ENCODE measurements at places on chromosomes 11 and 22. TPM values are rescaled to one million over a fixed set of nuclear protein-coding genes. Genes with fewer than 3 reads are reported as not detected.

- peak; percentile 67 for DNase-seq
Observed at GRCh38 chr22:39130892-39131855, 21.3 kb downstream of the CBX7 start.

BANF1 gene
- total RNA-seq: 115 TPM

KDELR3 gene
- total RNA-seq: 14.5 TPM

SLC22A9 gene
- total RNA-seq: not detected

SLC35C1 gene
- 13.6 TPM for total RNA-seq

GRCh38 chr11:8296038-8296649 lies 32.5 kb upstream of the LMO1 start:
- no peak for DNase-seq

DNA sequence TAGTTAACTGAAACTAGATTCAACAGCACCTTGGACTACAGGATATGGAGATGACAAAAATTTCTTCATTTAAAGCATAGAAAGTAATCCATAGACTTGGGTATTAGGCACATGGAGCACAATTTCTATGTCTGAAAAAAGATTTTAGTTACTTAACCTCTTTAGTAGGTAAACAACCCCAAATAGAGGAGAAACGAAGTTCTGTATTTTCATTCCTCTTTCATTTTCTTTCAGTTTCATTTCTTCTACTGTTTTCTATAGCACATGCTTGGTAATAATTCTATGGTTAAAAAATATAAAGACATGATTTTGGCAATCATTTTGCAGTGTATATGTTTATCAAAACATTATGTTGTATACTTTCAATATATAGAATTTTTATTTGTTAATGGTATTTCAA lies 99.5 kb downstream of the CASP12 start:
- no peak for DNase-seq

DNA sequence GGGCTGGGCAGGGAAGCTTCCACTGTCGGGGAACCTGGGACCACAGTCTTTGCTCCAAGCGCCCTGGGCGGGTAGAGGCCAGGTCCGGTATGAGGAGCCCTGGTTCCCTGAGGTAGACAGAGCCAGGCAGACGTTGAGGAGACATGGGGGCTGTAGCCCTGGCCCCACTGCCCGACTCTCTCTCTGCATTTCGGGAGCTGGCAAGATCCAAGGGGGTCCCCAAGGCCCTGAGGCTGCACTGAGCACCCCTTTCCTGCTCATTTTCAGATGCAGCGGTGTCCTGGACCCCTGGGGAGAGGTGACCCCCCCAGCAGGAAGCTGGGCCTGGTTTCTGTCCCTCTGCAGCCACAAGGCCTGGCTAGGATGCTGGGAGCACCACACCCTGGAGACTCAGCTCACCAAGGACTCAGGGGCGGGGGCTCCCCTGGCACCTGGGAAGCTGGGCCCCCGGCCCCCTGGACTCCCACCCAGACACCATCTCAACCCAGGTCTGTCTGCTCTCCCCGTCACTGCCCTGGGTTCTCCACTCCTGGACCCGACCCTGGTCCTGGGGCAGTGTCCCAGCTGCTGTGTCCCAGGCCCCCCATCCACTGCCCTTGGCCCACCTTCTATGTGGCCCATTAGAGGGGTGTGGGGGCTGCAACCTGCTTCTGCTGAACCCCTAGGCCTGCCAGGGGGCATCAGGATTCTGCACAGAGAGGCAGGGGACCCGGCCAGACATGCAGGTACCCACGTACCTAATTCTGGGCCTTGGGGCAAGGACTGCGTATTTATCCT lies 15.0 kb upstream of the MUC6 start:
- peak; percentile 66 for DNase-seq

DNA sequence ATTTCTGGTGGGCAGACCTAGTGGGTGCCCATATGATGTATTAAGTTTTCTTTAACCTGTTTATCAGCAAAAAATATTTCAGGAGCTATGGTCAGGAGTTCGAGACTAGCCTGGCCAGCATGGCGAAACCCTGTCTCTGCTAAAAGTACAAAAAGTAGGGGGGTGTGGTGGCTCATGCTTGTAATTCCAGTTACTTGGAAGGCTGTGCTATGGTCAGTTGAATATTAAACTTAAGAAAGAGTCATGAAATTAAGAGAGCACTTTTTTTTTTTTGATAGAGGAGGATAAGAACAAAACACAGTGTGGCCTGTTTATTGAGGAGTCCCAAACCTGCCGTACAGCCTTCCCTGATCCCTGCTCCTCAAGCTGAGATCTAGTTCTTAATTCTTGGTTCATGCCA lies 29.8 kb downstream of the OR6Q1 start:
- DNase-seq: no peak

DNA sequence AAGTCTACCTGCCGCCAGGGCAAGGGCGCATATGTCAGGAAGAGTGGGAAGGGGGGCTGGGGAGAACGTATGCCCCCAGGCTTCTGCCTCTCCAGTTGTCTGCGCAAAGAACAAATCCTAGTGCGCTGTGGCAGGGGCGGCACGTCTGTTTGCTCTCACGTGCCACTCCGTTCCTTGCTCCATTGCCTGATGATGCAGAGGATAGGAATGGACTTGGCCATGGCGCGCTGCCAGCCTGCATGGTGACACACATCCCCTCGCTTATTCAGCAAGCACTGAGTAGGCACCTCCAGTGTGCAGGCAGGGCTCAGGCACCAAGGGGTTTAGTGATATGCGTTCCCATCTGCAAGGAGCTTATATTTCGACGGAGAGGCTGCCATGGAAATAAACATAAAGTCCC lies 45.4 kb upstream of the SLC22A12 start:
- DNase-seq: no peak

- DNase-seq: peak; percentile 75
Observed at GRCh38 chr11:61041755-61042518, 60.4 kb upstream of the CD5 start.

FAM118B gene
- total RNA-seq: 14.4 TPM

WEE1 gene
- 16.7 TPM for total RNA-seq

DNA sequence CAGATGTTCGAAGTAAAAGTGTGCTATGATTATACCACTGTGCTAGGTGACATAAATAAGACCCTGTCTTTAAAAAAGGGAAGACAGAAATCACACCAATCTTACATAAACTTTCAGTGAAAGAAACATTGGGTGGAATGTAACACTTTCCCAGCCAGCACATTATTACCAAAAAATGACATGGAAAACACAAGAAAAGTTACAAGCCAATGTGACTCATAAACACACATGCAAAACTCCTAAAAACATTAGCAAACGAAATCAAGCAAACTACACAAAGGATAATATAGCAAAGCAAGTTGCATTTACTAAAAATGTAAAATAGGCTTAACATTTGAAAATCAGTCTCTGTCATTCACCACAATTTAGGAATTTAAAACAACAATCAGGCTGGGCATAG lies 47.0 kb downstream of the SBF2 start:
- no peak for DNase-seq

DNA sequence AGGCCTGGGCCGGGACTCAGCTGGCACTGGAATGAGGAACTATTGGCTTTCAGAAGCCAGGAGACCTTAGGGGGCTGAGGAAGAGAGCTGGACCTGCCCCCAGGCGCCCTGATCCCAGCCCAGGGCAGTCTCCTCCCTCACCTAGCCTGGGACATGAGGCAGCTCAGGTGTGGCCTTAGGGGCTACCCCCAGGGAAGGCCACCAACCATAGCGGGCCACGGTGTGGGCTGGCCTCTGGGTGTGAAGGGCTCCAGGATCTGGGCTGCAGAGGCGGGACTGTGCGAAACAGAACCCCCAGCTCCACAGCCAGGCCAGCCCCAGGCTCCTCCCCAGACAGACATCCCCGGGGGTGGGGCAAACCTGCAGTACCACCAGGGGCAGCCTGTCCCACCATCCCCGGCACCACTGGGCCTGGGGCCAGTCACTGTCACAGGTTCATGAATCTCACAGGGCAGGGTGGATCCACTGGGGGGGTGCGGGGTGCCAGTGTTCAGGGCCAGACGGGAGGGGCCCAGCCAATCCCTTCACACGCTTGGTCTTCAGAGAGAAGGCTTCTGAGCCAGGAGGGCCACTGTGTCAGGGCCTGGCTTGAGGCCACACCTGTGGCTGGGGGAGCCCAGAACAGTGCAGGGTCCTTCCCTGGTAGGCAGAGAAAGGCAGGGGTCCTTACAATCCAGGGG lies 3.5 kb downstream of the PLXNB2 start:
- DNase-seq: no peak

HORMAD2 gene
- total RNA-seq: not detected

GRCh38 chr11:126736682-126737572 lies 263.6 kb downstream of the KIRREL3 start:
- DNase-seq: no peak

GRCh38 chr22:45971408-45972028 lies 5.4 kb downstream of the WNT7B start:
- no peak for DNase-seq

- DNase-seq: no peak
Observed at GRCh38 chr11:115126515-115127208, 377.6 kb downstream of the CADM1 start.

DNA sequence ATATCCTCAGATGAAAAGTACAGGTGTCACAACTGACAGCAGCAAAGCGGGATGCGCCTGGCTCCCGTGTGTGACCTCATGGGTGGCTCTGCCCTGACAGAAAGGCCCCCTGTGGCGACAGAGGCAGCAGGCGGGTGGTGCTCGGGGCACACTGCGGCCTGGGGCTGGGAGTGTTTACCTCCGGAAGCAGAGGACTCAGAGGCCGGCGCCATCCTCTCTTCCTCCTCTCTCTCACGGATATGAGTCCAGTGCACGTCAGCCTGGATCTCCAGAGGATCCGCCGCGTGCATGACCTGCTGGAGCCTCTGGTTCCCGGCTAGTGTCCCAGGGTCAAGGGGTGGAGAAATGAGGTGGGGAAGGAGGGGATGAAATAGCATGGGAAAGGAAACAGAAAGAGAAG lies 53.2 kb upstream of the BID start:
- no peak for DNase-seq

PRR33 gene
- not detected for total RNA-seq

HTR3B gene
- not detected for total RNA-seq

DHCR7 gene
- total RNA-seq: 15.5 TPM

C11orf68 gene
- 36.0 TPM for total RNA-seq

GRCh38 chr11:72683782-72684200 lies 9.6 kb upstream of the PDE2A start:
- peak; percentile 91 for DNase-seq

DNA sequence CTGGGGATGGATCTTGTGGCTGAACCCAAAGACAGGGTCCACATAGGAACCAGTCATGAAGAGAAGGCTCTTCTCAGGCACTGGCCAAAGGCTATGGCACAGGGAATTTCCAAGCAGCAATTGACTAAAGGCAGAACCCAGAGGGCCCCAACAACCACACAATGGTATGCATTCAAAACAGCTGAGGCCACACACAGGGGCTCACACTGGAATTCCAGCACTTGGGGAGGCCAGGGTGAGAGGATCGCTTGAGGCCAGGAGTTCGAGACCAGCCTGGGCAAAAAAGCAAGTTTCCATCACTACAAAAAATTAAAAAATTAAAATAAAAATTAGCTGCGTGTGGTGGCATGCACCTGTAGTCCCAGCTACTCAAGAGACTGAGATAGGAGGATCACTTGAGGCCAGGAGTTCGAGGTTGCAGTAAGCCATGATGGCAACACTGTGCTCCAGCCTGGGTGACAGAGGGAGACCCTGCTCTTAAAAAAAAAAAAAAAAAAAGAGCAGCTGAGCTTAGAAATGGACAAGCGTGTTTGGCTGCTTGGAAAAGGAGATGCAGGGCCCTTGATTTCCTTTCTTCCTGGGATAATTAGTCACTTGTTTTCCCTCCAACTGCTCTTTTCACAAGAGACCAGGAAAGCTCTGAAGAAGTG lies 44.6 kb downstream of the MYH9 start:
- DNase-seq: no peak

- DNase-seq: no peak
Observed at GRCh38 chr11:59335001-59335400, 23.7 kb upstream of the OR5AN1 start.

- DNase-seq: no peak
Observed at GRCh38 chr22:40043793-40044101, 49.0 kb downstream of the FAM83F start.

DNA sequence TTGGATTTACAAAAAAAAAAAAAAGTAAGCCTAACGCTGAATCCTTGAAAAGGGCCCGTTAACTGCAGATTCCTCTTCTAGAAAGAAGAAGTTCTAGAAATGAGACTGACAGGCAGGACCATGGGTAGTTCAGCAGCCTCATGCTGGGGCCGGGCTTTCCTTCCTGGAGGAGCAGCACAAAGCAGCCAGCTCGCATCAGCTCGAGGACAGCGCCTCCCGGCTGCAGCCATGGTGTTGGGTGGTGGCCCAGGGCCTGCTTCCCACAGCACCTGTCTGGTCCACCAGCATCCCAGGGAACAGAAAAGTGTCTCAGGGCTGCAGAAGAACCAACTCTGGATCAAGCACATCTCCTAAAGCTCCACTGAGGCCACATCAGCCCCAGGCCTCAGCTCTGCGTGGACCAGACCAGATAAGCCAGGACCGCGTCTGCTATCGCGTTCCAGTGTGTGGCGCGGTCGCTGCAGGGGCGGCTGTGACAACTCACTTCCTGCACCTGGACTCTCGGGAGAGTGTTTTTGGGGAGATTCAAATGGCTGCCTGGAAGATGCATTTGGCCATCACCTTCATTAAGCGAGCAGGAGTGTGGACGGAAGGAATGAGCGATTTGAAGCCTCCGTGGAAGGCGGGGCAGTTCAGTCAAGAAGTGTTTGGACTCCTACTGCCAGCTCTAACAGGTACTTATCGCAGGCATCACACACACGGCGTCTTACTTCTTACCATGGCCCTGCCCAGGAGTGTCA lies 53.5 kb downstream of the MYH9 start:
- DNase-seq: no peak

- peak; percentile 100 for DNase-seq
Observed at GRCh38 chr11:114159802-114160632, 100.5 kb downstream of the ZBTB16 start.

DNA sequence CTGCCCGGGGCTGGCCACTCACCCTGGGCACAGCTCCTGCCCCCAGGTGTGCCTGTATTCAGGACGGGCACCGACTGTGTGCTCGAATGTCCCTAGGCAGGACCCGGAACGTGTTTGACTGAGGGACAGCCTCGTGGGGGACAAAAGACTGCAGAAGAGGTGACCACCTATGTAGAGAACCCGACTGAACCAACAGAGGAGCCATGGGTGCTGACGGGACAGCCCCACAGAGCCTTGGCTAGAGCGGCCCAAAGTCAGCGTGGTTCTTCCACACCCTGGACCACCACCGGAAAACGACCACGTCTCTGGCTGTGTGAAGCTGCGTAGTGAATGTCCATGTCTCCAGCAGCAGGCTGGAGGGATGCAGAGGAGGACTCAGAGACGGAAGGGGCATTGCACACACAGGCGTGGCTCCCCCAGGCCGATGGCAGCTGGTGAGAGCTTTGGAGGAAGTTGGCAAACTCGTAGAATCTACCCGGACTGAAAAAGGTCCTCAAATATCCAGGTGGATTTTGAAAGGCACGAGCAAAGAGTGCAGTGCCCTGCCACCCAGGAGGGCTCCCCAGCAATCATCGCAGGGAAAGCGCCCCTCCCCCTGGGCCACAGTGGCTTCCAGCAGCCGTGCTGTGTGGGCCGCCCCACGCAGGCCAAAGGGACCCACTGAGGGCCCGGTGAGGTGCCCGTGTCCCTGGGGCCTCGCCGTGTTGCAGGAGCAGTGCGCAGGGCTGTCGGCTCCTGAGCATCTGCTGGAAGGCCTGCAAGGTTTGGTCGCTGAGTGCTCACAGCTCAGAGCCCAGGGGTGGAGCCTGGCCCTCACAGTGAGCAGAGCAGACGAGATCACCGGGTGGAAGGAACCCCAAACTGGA lies 17.5 kb upstream of the MUC5B start:
- DNase-seq: peak; percentile 70

GRCh38 chr11:109150581-109150980 lies 271.4 kb upstream of the C11orf87 start:
- DNase-seq: no peak

CASP1 gene
- 16.3 TPM for total RNA-seq

GRCh38 chr11:126694065-126694625 lies 306.4 kb downstream of the KIRREL3 start:
- no peak for DNase-seq

C22orf39 gene
- total RNA-seq: 34.6 TPM

PKP3 gene
- 0.10 TPM for total RNA-seq

All from posterior vena cava (tissue), 2 donors.